ENCODE measurements at places on chromosomes 7 and 10. TPM values are rescaled to one million over a fixed set of nuclear protein-coding genes. Genes with fewer than 3 reads are reported as not detected.

AGAP5 gene
- 2.6 TPM for total RNA-seq

IQUB gene
- total RNA-seq = 0.53 TPM

HGF gene
- 792 TPM for total RNA-seq

DIP2C gene
- total RNA-seq = 17.7 TPM

HDAC9 gene
- 21.5 TPM for total RNA-seq

CTAGE15 gene
- total RNA-seq = 0.13 TPM

CDCA7L gene
- 12.9 TPM for total RNA-seq

ACTL6B gene
- total RNA-seq = not detected

GIMAP1 gene
- 0.26 TPM for total RNA-seq

VENTX gene
- total RNA-seq = not detected

HSPB1 gene
- total RNA-seq = 47.0 TPM

MACC1 gene
- total RNA-seq = 0.06 TPM

EGR2 gene
- total RNA-seq = 0.25 TPM

ZNRF2 gene
- 4.6 TPM for total RNA-seq

KLF6 gene
- 67.9 TPM for total RNA-seq

CARD11 gene
- 0.13 TPM for total RNA-seq

TRPV6 gene
- total RNA-seq = under 0.01 TPM

GRID2IP gene
- total RNA-seq = not detected

CACNA2D1 gene
- 125 TPM for total RNA-seq

Measured in aortic smooth muscle cell (primary cell).